ENCODE measurements at places on chromosomes 3 and 15. TPM values are rescaled to one million over a fixed set of nuclear protein-coding genes. Genes with fewer than 3 reads are reported as not detected.
A peak's percentile ranks its signal among the peaks of the same experiment; 100 is the strongest.

- DNase-seq: peak; percentile 69
Observed at GRCh38 chr3:115800489-115801075, 177.3 kb downstream of the GAP43 start.

GRCh38 chr3:15782429-15782828 lies 15.3 kb downstream of the ANKRD28 start:
- no peak for DNase-seq

The GNAI2 gene
- 129 TPM for total RNA-seq

The PLSCR1 gene
- 32.1 TPM for total RNA-seq

The SLC7A14 gene
- not detected for total RNA-seq
